ENCODE measurements at places on chromosomes 5 and 9. TPM values are rescaled to one million over a fixed set of nuclear protein-coding genes. Genes with fewer than 3 reads are reported as not detected.

GRCh38 chr9:85224301-85224700 is 517.5 kb downstream of the AGTPBP1 start:
- no peak for DNase-seq

Gene TMEM174
- not detected for total RNA-seq

DNA sequence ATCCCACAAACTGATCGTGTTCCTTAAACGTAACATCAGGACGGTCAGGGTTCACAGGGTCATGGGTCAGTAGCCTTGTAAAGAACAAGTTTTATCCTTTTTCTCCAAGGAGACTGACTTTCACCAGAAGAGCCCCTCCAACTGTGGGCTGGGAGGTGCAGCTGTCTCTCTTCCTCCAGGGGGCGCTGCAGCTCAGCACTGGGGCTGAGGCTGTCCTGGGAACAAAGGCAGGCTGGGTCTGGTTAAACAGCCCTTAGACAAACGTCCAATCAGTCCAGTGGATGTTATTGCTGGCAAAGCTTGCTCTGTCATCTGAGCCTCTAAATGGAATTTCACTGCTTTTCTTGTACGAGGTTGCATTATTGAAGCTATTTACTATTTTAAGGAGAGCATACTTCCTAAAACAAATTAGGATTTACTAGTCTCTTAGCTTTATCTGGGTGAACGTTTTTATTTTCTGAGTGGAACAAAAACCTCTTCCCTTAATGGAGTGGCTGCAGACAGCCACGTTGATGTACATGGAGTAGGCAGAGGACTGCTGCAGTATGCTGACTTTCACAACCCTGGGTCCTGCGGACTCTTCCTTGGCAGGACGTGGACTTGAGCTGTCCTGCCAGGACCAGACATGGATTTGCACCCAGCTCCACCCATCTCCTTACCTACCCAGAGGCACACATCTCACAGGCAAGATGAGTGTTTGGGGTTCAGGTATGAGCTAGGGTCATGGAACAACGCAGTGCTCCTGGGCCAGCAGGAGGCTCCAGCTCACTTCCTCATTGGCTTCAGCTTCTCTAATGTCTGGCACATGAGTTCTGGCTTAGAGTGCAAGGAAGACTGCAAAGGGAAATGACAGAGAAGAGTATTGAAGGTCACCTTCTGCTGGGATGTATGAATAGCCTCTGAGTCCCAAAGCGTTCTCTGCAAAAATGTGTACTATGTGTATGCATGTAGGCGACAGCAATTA is 7.8 kb downstream of the EXOSC2 start:
- no peak for DNase-seq

Gene CCL19
- total RNA-seq, result not detected

Gene SPATA24
- 6.1 TPM for total RNA-seq

Measured in RPMI7951 (cell line).